NCI-H1930 (cell line): ENCODE measurements at places on chromosomes 2 and 18.
A peak's percentile ranks its signal among the peaks of the same experiment; 100 is the strongest.

GRCh38 chr2:176126929-176127773 is 2.4 kb upstream of the HOXD8 start:
- peak; percentile 84 for DNase-seq

DNA sequence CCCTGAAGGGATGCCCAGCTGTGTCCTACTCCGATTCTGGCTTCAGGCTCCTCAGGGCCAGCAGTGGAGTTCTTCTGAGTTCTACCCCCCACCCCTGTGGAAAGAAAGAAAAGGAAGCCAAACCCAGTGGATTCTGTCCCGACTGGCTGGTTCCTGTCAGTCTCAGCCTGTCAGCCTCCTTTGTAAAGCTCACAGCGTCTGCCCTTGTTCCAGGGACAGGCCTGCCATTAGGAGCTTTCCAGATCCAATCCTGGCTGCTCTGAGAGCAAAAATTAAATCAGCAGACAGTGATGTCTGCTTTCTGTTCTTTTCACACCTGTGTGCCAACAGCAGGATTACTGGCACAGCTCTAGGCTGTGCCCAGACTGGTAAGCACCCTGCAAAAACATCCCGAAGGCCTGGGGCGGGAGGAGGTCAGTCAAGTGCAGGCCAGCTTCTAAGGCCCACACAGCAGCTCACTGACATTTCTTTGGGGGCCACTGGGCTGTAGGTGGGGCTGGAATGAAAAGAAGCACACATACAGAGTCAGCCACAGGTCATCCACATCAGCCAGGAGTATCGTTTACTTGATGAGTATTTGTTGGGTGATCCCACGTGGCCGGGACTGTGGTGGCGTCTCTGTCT is 69.1 kb downstream of the EHD3 start:
- DNase-seq: no peak

GRCh38 chr2:241035142-241035817 is 36.9 kb downstream of the SNED1 start:
- DNase-seq: no peak

GRCh38 chr18:13538630-13539029 is 187.7 kb downstream of the FAM210A start:
- no peak for DNase-seq

GRCh38 chr2:3159782-3160545 is 217.7 kb downstream of the EIPR1 start:
- DNase-seq: no peak

DNA sequence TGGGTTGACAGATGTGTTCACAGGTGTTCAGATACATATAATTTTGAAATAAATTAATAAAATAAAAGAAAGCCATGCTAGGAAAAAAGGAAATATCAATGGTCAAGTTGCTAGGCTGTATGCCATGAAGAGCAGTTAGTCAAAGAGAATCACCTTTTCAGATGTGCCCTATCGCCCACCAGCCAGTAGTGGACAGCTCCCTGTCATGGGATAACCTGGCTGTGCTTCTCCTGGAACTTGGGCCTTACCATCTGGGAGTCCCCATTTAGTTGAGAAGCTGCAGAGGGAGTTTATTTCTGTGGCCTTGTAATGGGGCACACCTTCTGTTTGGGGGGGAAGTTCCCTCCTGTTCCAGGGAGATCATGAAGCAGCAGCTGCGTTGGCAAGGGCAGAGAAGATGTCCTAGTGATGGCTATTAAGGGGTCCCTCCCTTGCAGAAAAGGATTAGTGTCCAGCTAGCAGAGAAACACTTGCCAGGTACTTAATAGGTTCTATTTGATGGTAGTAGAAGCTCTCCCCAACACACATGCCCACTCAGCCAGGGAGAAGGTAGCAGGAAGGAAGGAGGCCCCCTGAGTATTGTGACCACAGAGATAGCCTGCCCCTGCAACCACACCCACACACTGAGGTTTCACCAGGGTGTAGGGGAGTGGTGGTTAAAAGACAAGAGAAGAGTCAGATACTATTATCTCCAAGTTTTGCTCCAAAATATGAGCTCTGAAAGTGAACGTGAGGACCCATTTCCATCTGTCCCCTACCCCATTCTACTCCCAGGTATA is 117.7 kb downstream of the B3GNT2 start:
- DNase-seq: no peak

- no peak for DNase-seq
These were observed 101.1 kb downstream of the ZBTB7C start for GRCh38 chr18:48308027-48308635.

- no peak for DNase-seq
These were observed 676.4 kb upstream of the CHAC2 start for GRCh38 chr2:53091183-53091582.

DNA sequence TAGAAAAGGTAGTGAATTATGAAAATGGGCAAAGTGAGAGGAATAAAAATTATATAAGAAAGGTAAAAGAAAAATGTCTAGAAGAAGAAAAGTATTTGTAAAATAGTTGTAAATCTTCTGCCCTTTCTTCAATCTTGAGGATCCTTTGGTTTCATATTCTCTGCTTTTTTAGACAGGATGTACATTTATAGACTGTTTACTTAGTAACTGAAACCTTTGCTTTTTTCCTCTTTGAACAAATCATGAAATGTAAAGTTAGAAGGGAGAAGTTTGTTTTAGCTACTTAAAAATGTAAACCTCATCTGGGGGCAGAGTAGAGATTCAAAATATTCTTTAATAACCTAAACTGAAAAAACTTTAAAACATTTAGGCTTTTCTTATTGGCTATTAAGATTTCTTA is 150.4 kb upstream of the ITGA4 start:
- DNase-seq: no peak

DNA sequence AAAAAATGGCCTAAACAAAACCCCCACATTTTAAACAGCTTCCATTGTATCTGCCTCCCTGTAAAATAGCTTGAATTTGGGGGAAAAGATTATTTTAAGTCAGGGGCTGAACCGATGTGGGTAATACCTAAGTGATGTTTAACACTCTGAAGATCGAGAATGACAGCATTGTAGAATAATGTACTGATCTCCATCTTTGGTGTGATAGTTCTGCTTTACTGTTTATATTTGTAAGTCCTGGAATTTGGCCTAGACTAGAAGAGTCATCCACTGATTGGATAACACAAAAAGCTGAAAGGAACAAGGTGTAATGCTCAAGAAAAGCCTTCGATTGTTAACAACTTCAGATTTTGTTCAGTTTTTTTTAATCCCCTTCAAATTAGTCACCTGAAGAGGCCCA is 53.8 kb upstream of the CCDC68 start:
- no peak for DNase-seq

GRCh38 chr2:84701880-84702279 is 179.0 kb downstream of the TRABD2A start:
- DNase-seq: no peak

DNA sequence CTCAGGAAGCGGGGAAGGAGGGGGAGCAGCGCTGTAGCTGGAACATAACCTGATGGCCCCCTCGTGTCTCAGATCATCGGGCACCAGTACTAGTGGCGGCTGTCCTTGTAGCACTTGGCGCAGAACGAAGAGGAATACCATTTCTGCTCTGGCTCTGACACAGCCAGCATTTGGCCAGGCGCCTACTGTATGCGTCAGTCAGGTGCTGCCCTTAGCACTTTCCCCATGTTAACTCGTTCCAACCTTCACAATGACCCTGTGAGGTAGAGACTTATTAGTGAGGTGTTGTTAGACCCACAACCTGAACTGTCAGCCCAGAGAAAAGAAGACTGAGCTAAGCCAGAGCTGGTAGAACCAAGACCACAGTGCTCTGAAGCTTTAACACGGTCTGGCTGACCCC is 47.7 kb upstream of the EML6 start:
- no peak for DNase-seq

GRCh38 chr2:63545023-63545422 is 43.3 kb downstream of the WDPCP start:
- DNase-seq: no peak
